Stimulated activated CD8-positive, alpha-beta memory T cell treated with anti-CD3 and anti-CD28 coated beads, Interleukin-15, amount 100 ng/mL, for 24 hours (primary cell): ENCODE measurements at places on chromosomes 1 and 21.

- no peak for DNase-seq
Observed at GRCh38 chr1:25174730-25175612, 57.3 kb downstream of the SYF2 start.

GRCh38 chr1:228098323-228098931 lies 4.7 kb downstream of the C1orf35 start:
- no peak for DNase-seq

- DNase-seq = no peak
Observed at GRCh38 chr1:2087766-2088165, 37.6 kb downstream of the PRKCZ start.

DNA sequence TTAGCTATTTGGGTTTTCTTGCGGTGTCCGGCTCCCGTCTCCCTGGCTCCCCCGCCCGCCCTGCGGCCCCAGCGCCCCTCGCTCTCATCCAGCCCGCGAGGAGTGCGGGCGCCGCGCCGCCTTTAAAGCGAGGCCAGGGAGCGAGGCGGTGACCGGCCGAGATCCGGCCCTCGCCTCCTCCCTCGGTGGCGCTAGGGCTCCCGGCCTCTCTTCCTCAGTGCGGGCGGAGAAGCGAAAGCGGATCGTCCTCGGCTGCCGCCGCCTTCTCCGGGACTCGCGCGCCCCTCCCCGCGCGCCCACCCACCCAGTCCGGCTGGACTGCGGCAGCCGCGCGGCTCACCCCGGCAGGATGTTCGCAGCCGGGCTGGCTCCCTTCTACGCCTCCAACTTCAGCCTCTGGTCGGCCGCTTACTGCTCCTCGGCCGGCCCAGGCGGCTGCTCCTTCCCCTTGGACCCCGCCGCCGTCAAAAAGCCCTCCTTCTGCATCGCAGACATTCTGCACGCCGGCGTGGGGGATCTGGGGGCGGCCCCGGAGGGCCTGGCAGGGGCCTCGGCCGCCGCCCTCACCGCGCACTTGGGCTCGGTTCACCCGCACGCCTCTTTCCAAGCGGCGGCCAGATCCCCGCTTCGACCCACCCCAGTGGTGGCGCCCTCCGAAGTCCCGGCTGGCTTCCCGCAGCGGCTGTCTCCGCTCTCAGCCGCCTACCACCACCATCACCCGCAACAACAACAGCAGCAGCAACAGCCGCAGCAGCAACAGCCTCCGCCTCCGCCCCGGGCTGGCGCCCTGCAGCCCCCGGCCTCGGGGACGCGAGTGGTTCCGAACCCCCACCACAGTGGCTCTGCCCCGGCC lies 492 bp downstream of the HLX start:
- DNase-seq = no peak

- DNase-seq = no peak
Observed at GRCh38 chr21:42234041-42234440, 15.1 kb downstream of the ABCG1 start.
